Naive thymus-derived CD4-positive, alpha-beta T cell (primary cell): ENCODE measurements at places on chromosomes 2 and 18. TPM values are rescaled to one million over a fixed set of nuclear protein-coding genes. Genes with fewer than 3 reads are reported as not detected.

DNA sequence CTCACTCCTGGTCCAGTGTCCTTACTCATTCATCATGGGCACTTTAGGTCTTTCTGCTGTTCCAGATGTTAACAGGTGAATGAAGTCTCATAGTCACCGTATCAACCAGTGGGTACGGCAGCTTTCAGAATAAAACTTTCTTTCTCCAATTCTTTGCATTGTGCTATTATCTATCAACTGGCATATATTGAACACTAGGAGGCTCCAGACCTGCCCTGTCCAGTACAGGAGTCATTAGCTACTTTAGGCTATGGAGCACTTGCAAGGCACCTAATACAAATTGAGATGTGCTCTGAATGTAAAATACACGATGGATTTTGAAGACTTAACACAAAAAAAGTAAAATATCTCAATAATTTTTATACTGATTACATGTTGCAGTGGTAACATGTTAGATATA is 43.2 kb upstream of the NEB start:
- DNase-seq: no peak

GRCh38 chr2:9307535-9307934 is 100.9 kb downstream of the ASAP2 start:
- DNase-seq: no peak

DNA sequence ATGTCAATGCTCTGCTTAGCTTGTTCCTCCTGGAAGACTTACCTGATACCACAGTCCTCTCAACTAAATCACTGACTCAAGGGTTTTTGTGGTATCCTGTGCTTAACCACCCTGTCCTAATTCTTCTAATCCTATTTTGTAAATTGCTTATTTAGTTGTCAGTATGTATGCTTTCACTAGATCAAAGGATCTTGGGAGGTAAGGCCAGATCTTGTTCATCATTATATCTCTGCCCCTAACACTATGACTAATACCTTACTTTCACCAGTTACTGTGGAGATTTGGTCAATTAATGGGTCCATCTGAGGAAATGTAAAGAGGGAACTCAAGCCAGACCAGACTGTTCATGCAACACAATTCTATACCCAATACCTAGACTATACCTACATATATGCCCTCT is 203.2 kb downstream of the GULP1 start:
- DNase-seq: no peak

DNA sequence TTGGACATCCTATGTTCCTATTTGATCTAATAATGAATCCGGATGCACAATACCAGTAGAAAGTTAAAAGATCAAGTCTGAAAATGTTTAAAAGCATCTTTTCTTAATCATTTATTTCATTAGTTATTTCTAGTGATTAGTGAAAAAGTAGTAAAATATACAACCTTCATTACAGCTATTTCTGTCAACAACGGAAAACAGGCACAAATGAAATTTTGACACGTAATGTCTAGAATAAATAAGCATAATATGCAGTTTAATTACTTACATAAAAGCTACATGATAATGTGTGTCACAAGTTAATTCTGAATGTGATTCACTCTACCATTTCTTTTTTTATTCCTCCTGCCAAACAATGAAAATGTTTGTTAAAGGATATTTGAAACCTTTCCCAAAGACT is 216.1 kb downstream of the MYCN start:
- no peak for DNase-seq

DNA sequence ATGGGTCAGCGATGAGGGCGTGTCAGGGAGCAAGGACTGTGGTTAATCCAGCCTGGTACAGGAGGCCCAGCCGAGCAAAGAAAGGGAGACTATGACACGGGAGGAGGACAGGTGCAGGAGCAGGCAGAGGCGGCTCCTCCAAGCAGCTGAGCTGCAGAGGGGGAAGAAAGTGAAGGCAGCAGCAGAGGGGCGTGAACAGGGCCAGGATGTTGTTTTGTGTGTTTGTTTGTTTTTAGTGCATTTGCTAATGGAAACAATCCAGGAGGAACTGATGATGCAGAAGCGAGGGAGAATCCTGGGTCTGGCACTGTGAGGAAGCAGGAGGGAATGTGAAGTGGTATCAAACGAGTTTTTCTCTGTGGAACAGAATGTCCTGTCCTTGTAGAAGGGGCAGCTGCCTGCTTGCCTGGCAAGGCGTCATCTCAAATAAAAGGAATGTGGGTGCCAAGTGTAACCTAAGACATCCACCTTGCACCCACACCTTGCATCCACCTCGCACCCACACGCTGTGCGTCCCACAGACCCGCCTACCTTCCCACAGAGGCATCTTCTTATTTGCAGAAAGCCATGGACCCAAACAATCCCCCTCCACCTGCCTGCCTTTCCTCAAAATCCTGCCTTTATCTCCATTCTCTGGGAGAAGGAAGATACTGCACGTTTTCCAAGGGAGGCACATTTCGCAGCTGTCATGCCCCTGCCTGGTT is 134.8 kb downstream of the SH3BP4 start:
- DNase-seq: no peak

DNA sequence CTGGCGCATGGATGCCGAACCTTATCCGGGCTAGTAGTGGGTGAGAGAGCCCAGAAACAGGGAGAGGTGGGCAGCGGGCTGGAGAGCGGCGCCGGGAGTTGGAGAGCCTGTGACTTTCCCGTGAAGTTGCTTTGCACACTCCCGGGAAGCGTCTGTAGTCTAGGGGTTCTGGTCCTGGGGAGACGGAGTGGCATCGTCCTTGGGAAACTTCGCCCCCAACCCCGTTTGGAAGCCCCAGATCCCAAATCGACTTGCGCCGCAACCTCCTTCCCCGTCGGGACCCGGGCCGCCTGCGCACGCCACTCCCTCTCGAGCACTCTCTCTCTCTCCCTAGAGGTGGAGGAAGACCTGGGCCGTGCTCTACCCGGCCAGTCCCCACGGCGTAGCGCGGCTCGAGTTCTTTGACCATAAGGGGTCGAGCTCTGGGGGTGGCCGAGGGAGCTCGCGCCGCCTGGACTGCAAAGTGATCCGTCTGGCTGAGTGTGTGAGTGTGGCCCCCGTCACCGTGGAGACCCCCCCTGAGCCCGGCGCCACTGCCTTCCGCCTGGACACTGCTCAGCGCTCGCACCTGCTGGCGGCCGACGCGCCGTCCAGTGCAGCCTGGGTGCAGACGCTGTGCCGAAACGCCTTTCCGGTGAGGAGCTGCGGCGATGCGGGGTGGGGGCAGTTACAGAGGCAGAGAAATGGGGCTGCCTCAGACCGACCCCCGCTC is 456 bp downstream of the DOK1 start:
- no peak for DNase-seq

DNA sequence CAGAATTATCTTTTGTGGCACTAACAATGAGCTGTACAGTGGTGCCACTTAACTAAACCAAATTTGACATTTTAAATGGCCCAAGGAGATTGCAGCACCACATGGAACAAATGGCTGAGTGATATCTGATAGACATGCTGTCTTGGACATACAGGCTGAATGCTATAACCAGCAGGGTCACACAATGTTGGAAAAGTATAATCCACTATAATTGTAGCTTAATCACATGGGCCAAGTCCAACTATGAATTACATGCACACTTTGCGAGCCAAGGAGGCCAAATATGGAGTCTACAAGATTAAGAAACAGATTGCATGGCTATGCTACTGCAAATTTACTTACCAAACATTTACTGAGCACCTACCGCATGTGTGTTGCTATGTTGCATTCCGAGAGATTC is 69.0 kb downstream of the AOX1 start:
- DNase-seq: no peak

DNA sequence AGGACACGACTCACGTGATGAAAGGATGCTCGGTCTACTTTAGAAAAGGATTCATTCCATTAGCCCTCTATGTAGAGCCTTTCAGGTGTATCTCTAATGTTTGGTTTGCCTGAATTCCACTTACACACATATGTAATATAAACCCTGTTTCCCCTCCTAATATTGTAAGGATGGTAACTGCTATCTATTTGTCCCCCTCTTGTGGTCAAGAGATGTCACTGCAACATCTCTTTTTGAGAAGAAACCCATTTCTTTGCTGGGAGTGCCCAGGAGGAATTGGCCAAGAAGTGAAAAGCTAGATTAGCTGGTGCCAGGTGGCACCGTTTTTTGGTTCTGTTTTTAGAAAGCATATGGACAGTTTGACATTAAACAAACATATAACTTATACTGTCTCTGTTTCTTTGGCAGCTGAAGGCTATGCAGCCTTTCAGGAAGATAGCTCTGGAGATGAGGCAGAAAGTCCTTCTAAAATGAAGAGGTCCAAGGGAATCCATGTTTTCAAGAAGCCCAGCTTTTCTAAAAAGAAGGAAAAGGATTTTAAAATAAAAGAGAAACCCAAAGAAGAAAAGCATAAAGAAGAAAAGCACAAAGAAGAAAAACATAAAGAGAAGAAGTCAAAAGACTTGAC is 41.2 kb downstream of the RALBP1 start:
- peak; percentile 11 for DNase-seq

- DNase-seq: no peak
Observed at GRCh38 chr18:9025091-9025838, 77.2 kb upstream of the NDUFV2 start.

DNA sequence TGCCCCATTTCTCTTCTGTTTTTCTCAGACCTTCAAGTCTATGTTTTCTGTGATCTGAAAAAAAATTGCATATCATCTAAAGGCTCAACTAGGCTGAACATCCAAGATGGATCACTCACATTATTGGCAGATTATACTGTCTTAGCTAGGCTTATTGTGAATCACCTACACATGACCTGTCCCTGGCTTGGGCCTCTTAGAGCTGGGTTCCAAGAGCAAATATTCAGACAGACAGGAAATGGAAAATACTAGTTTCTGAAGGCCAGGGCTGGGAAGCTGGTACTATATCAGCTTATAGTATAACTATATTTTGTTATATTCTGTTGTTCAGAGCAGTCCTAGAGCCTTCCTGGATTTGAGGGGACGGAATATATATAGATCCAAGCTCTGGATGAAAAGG is 90.3 kb downstream of the PIK3C3 start:
- DNase-seq: no peak

EGR4 gene
- 0.15 and 0.23 TPM in 2 replicates for total RNA-seq

PPP1R1C gene
- total RNA-seq: not detected

APOB gene
- not detected for total RNA-seq

LIMS4 gene
- 1.6 TPM for total RNA-seq

MAP3K19 gene
- not detected for total RNA-seq

FAM237A gene
- total RNA-seq: not detected in 2 replicates
